ENCODE measurements at places on chromosomes 2 and 18.

DNA sequence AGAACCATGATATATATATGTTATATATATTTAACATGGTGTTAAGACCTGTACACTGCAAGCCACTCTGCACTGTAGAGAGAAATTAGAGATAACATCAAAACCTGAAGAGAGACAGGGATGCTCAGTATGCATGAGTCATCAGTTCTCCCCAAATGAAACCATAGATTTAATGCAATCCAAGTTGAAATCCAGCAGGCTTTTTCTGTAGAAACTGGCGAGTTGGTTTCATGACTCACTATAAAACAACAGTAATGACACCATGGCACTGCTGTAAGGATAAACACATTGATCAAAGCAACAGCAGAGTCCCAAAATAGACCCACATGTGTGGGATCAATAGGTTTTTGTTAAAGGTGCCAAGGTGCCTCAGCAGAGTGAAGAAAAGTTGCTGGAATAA lies 65.8 kb downstream of the RTP5 start:
- no peak for DNase-seq

GRCh38 chr2:14778015-14778414 lies 145.5 kb downstream of the LRATD1 start:
- no peak for DNase-seq

DNA sequence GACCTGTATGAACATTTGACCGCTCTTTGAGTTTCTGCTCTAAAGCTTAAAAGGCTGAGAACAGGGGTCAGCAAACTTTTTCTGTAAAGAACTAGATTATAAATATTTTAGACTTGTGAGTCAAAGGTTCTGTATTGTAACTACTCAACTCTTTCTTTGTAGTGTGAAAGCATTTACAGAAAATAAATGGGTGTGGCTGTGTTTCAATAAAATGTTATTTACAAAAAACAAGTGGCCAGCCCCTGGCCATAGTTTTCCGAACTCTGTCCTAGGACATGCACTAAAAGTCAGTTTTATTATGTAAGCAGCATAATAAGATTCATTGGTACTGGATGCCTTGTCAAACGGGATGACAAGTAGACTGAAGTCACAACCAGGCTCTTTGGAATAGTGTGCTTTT lies 434.9 kb downstream of the ZEB2 start:
- DNase-seq = no peak

DNA sequence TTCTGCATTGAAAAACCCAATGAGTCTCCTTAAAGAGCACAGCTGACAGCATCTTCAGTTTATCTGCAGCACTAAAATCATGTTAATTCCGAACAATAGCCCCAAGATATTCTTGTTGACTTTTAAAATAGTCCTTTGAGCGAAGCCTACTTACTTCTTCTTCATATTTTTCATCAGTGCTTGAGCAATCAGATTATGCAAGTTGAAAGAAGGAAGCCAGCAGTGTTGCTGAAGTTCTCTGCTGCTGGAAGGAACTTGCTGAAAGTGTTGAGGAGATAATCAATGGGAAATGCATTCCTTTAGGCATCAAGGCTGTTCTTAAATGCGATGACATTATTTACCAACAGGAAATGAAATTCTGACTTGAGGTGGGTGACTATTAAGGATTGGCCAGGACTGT lies 105.9 kb upstream of the SNTG2 start:
- no peak for DNase-seq

GRCh38 chr18:45169610-45170009 lies 445.7 kb upstream of the SLC14A2 start:
- no peak for DNase-seq

DNA sequence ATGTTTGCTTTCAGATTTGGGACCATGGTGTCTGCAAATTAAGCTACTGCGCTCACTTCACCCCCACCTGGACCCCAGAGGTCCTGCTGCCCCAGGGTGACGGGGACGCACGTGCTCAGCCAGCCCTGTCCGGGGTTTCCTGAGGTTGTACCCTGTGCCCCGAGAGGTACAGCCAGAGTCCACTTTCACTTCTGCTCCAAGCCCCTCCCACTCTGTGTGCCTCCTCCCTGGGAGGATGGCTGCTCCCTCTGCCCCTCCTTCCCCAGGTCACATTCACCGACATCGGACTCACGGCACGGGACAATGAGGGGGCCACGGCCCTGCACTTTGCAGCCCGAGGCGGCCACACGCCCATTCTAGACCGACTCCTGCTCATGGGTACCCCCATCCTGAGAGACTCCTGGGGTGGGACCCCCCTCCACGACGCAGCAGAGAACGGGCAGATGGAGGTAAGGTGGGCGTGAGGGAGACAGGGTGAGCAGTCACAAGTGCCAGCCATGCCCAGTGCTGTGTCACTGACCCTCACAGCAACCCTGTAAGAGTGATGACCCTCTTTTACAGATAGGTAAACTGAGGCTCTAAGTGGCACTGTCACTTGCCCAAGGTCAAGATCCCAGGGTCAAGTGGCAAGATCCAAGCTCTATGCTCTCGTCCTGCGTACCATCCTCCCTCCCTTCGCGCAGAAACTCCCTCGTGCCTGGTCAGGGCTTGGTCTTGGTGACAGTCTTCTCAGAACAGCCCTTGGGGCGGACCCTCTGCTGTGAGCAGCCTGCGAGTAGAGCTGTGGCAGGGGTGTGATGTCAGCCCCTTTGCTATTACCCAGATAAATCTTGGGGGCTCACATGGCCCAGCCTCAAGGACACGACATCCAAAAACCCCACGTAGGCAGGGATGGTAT lies 7.6 kb downstream of the ESPNL start:
- DNase-seq = no peak

DNA sequence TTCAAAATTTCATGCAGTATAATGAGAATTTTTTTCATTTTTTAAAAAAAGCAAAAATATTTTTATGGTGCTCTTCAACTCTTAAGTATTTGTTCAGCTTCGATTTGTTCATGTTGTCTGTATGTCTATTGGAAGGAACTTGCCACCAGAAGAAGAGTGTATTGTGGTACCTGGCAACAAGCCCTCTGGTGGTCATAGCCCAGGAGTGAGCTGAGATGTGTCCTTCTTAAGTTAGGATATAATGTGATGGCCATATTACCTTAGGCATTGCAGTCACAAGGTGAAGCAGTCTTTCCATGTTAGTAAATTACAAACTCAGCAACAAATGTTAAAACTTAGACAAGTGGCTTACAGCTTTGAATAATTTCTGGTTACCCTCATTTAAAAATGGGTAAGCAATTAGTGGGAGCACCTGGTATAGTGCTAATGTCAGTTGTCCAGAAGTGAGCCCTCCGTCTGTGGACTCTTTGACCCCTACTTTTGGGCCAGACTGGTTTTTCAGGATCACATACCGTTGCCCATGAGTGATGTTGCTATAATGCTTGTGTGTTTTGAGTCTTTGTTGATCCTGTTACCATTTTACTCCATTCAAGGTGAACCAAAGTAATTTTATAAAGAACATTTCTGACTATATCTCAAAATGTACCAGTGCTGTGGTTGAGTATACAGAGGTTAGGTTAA lies 57.4 kb downstream of the MYO1B start:
- no peak for DNase-seq

- DNase-seq = no peak
These were observed 80.2 kb downstream of the CLHC1 start for GRCh38 chr2:55151733-55152433.
